Ammon's horn (tissue), 1 donor: ENCODE measurements at places on chromosomes 3 and 15.

DNA sequence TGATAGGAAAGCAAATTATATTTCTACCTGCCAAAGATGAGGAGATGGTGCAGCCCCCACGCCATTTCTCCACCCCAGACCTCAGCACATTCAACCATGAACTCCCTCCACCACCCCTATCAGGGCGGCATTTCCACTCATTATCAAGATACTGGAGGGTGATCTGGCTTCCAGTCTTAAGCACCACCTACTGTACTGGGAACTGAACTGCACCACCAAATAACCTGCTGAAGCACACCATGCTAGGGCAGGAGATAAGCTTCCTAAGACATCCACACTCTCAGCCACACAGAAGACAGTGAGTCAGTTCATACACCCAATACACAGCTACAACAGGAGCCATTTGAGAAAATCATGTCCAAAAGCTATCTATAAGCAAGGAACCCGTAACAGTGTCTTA, 98.8 kb downstream of the FGF7 start:
- DNase-seq = no peak

DNA sequence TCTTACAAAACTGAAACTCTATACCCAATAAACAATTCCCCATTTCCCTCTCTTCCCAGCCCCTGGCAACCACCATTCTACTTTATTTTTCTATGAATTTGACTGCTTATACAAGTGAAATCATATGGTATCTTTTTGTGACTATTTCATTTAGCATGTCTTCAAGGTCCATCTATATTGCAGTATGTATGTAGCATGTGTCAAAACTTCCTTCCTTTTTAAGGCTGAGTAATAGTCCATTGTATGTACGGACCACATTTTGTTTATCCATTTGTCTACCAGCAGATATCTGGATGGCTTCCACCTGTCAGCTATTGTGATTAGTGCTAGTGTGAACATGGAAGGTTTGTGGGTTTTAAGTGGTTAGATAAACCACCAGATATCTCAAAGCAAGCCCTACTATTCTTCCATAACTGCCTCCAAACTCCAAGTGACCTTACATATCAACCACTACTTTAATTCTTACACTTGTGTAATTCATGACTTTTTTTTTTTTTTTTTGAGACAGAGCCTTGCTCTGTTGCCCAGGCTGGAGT, 134.7 kb downstream of the TMCC1 start:
- no peak for DNase-seq

- no peak for DNase-seq
These were observed 61.6 kb downstream of the RAB7A start for GRCh38 chr3:128787256-128788253.

DNA sequence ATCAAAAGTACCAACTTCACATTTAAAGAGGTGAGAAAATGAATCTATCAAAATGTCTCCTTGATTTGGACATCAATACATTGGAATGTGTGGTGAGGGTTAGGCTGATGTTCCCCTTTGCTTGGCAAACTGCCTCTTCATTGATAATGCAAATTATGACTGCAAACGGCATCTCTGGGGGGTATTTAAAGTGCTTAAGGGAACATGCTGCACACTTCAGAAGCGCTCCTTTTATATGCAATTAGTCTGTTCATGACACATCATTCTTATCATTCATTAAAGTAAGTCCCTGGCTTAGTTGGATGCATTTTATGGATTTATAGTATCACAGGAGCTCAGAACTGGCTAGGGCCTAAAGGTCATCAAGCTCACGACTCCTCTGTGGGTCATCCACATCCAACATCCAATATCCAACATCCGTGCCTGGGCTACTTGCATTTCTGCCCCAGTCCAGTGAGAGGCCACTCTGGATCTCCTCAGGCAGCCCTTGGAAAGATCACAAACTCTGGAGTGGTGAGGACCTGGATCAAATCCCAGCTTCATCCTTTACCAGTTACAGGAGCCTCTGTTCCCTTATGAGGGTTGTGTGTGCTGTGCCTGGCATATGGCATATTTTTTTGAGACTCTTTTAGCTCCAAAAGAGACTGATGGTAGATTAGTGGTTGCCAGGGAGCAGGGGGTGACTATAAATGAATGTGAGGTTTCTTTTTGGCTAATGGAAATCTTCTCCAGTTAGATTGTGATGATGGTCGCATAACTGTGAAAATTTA, 136.8 kb upstream of the FOXB1 start:
- DNase-seq = peak; percentile 17

- DNase-seq = no peak
These were observed 107.4 kb upstream of the SLC4A7 start for GRCh38 chr3:27591312-27592210.

- DNase-seq = peak; percentile 68
These were observed 32.2 kb upstream of the BCL6 start for GRCh38 chr3:187777331-187777941.

GRCh38 chr3:23203708-23204330, 692 bp downstream of the UBE2E2 start:
- DNase-seq = peak; percentile 32

DNA sequence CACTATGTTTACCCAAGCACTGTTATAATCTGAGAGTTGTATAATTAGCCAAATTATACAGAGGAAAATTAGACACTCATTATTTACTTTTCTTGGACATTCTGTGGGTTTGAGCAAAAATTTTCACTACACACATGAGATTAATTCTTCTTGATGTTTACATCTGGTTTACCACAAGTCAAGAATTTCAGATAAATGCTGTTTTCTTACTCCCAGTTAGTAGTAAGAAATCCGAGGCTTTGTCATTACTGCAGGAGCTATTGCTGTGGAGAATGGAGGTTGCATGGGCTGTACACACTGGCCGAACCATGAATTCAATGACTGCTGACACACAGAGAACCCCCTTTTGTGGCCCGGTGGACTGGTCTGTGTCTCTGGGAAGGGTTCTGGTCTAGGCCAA, 207.7 kb upstream of the CFAP20DC start:
- no peak for DNase-seq

DNA sequence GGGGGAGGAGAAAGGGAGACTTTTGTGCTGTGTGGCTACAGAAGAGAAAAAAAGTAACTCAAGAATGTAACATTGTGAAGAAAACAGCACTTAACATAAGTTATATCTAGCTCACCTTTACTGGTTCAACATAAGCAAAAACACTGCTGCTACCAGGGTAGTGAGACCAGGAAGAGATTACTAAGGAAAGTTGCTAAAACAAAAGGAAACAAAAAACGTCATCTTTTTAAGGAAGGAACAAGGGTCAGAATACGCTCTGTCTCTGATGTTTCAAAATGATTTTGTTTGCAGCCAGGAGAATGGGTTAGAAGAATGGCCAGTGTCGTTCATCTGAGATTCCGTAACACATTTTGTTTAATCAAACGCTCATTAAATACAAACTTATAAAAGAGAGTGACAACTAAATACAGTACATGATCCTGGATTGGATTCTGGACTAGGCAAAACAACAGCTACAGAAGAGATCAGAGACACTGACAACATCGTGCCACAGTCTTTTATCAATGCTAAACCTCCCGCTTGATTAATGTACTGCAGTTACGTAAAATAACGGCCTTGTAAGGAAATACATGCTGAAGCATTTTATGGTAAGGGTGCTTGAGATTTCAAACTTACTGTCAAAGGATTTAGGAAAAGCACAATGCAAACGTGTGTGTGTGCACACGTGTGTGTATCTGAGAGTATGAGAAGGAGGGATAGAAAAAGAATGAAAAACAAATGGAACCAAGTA, 67.7 kb downstream of the FOXP1 start:
- no peak for DNase-seq

DNA sequence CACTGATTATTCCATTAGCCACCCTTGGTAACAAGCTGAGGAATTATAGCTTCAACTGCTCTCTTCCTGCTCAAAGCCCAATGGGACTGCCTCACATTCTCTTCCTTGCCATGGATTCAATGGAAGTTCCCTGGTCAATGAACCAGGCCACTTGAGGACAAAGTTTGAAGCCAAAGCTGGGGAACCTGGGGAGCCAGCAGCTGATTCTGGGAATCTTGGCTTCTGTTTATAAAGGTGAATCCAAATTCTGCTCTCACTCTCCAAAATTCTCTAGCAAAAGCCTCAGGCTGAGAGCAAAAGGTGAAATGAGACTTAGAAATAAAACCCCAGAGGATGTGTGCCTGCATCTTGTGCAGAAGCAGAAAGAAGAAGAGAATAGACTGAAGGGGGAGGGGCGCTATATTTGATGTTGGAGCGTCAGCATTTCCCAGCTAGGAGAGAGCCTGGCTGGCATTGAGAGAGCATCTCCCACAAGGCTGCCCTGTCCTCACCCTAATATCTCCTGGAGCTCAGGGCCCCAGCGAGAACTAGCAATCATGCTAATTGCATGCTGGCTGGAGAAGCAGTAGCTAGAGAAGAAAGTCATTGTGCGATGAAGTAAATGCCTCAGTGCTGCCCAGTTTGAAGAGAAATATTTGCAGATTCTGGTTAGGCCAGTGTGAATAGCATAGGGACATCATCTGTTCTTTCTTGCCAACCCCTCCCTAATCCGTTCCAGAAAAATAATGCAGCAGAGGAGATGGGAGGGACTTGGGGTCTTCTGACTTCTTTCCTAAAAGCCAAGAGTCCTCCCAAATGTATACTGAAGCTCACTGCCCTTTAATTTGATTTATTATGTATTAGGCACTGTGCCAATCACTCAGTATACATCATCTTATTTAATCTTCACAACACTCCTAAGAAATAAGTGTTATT, 34.9 kb upstream of the GAP43 start:
- no peak for DNase-seq

DNA sequence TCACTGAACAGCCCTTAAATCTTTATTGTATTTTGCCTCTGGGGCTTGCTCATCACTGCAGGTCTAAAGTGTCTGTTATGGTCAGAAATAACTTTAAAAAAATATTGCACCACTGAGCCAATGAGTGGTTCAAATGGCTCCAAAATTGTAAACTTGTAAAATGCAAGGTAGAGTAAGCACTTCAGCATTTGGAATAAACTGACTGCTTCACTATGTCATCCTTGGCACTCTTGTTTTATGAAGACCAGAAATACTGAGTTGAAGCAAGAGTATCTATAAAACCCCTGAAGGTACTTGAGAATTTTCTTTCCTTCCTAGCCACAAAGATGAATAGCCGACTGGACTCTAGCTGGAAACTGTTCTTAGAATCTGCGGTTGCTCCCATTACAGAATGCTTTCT, 390.3 kb upstream of the DPH6 start:
- DNase-seq = no peak

GRCh38 chr15:77180270-77180669, 109.4 kb upstream of the TSPAN3 start:
- no peak for DNase-seq

DNA sequence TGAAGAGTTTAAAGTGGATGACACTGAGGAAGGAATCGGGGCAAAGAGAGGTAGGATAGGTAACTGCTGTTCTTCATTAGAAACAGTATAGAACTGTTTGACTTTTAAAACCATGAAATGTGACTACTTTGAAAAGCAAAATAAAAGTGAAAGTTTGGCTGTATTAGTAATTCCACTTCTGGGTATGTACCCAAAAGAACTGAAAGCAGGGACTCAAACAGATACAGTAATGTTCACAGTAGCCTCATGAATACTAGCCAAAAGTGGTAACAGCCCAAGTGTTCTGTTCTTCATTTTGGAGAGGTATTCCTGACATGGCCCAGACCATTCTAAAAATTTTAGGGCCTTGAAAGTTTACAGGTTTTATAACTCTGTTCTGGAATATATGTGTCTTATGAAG, 1055.4 kb downstream of the TBL1XR1 start:
- DNase-seq = no peak

DNA sequence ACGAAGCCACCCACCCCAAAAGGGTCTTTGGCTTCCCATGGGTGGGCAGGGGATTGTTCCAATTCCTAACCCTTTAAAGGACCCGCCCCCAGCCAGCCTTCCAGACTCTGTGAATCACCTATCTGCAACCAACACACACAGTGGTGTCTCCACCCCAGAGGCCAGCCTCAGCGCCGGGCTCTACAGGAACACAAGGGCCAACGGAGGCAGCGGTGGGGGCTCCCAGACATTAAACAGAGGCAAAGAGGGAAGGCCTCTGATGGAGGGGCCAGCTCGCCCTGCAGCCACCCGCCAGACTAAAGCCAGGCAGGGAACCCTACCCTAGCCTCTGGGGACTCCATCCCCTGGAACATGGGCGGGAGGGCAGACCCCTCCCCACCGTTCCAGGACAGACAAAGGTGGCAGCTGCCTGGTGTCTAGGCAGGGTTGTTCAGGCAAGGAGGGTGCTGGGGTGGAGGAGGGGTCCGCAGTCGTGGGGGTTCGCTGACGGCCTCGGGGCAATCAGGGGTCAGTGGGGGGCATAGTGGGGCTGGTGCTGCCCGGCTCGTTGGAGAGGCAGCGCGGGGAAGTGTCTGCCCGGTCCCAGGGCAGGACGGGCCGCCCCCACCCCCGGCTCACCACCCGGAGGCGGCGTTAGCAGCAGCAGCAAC, 448 bp downstream of the SHISA5 start:
- DNase-seq = no peak
